ENCODE measurements at places on chromosomes 1 and 21.
A peak's percentile ranks its signal among the peaks of the same experiment; 100 is the strongest.

DNA sequence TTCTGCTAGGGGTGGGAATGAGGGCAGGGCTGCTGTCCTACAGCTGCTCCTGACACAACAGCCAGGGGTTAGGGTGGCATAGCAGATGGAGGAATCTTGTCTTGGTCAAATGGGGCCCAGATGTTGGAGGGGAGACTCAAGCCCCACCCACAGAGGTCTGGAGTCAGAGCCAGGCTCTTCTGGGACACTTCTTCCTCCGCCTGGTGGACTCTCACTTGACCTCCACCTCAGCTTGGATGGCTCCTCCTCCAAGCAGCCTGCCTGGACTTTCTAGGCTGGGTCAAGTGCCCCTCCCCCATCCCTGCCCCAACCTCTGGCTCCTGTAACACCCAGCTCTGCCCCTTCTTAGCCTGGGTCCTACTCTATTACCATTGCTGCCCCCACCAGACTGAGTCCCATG is 35.5 kb downstream of the EPHA2 start:
- no peak for DNase-seq

- DNase-seq = no peak
These were observed 113.7 kb upstream of the PLXNA2 start for GRCh38 chr1:208357644-208358507.

DNA sequence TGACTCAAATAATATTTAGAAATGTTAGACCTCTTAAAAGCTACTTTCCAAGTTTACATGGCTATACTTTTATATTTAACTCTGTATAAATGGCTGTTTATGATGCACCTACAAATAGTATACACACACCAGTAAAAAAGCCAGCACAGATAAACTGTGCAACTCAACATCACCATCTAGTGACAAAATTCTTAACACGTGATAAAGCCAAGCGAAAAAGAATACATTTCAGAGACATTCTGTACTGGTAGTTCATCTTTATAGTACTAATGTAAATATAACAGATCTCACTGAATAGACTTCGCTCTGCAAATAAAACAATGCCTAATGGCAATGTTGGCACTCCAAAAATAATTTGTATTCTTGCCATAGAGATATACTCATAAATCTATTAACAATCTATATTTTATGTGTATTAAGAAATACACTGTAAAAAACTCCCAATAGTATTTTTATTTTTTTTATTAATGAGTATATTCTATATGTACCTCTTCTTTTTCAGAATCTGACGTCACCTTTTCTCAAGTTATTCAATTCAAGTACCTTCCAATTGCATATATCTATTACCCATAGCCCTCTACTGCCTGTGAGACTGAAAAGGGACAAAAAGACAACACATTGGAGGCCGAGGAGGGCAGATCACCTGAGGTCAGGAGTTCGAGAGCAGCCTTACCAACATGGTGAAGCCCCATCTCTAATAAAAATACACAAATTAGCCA is 100.2 kb downstream of the DPYD start:
- DNase-seq = peak; percentile 12

- DNase-seq = no peak
These were observed 75.3 kb downstream of the PEX14 start for GRCh38 chr1:10549904-10550664.

DNA sequence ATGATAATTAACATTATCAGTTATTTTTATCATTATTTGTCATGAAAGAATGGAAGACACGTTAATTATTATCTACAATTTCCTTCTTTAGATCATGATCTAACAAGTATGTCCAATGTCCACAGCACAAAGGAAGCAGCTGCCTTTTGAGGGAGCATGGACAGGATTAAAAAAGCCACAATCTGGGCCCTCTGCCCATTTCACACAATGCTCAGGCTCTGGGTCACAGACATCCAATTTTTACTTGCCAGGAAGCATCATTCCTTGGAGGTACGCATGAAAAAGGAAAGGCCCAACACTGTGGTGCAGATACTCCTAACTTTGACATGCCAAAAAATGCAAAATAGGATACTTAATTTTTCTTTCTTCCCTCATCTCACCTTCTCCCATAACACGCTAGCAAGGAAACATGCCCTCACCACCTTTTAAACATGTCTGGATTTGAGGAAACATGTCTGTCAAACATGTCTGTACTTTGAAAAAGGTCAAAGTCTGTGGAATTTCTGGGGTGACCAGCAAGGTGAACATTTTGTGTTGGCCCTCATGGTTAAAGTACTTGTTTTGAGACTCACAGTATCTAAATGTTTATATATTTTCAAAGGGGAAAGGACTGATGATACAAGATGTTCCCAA is 40.0 kb downstream of the GADD45A start:
- peak; percentile 72 for DNase-seq

GRCh38 chr1:6483017-6483760 is 8.3 kb downstream of the PLEKHG5 start:
- DNase-seq = no peak

GRCh38 chr1:1755852-1756251 is 22.4 kb downstream of the NADK start:
- DNase-seq = no peak

- DNase-seq = no peak
These were observed 5.6 kb upstream of the S100A8 start for GRCh38 chr1:153396461-153396860.

- no peak for DNase-seq
These were observed 171.0 kb downstream of the VAV3 start for GRCh38 chr1:107793896-107794453.

DNA sequence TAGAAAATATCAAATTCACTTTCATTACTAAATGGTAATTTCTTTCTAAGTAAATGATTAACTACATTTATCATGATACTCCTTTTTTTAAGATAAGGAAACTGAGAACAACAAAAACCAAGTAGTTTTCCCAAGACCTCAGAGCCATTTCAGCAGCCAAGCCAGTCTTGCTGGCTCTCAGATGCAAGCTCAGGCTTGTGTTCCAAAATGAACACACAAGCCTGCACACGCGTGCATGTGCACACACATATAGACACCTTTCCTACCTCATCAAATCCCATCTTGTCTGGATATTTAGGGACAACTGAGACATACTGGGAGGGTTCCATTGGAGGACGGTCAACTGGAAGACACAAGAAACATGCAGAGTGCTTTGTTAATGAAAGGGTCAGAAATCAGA is 83.0 kb downstream of the COLGALT2 start:
- DNase-seq = no peak

DNA sequence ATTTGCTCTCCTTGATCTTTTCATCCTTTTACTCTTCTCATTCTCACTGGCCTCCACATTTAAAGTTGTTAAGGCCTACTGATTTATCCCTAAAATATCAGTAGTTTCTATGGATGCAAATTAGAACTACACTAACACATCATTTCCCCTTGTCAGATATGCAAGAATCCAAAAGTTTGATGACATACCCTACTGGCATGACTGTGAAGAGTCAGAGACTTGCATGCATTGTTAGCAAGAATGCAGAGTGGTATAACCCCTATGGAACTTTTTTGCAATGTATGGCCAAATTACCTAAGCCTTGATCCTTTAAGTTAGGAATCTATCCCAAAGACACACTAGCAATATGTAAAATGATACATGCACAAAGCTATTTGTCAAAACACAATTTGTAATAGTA is 23.6 kb upstream of the HIVEP3 start:
- DNase-seq = no peak

GRCh38 chr1:221881805-221882581 is 140.1 kb upstream of the DUSP10 start:
- no peak for DNase-seq

- no peak for DNase-seq
These were observed 993.8 kb upstream of the NCAM2 start for GRCh38 chr21:20004367-20004766.

DNA sequence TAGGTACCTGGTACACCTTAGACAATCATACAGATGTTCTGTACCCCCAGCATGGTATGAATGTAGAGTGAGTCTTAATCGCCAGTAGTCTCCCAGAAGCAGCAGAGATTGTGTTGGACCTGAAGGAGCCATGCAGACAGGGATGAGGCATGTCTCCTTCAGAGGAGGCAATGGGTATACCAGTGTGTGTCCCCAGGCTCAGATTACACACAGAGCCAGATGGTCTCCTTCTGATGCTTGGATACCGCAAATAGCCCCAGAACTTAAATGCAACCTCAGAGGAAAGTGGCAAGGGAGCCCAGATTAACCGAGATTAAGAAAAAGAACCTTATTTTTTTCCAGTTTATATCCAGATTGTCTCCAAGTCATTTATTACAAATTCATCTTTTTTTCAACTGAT is 96.8 kb upstream of the C21orf91 start:
- DNase-seq = no peak

- DNase-seq = no peak
These were observed 105.3 kb downstream of the BCAR3 start for GRCh38 chr1:93576346-93576745.

DNA sequence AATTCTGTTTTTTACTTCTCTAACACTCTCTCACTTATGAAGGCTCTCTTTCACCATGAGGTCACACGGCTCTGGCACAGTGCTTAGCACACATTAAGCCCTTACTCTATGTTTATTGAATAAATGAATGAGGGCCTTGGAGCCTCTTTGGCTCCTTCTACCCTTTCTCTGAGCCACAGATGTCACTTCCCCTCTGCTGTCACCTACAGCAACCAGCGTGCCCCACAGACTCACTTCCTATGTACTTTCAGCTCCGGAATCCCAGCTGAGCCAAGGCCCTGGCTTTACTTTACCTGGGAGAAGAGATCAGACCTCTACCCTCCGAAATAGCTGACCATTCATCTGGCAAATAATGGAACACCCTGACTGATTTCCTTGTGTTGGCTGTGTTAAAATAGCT is 53.7 kb upstream of the HMCN1 start:
- no peak for DNase-seq

DNA sequence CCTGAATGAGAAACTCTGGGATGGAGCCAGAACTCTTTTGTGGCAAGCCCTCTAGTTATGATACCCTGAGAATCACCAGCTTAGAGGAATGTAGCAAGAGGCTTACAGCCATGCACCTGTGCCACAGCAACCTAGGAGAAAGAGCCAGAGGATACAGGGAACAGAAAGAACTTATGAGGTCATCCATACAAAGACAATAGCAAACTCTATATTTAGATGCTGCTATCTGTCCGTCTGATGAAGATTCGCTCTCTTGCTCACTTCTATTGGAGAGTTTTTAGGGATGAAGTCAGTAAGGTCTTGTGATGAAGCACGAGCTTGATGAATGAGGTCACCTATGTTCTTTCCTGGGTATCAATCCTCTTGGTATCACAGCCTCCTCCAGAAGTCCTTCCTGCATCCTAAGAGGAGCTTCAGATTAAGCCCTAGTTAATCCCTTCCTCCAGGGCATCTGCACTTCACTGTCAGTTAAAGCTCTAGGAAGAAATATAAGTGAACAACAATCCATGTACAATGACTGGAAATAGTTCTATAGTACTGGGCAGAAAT is 185.6 kb downstream of the DAB1 start:
- DNase-seq = no peak

DNA sequence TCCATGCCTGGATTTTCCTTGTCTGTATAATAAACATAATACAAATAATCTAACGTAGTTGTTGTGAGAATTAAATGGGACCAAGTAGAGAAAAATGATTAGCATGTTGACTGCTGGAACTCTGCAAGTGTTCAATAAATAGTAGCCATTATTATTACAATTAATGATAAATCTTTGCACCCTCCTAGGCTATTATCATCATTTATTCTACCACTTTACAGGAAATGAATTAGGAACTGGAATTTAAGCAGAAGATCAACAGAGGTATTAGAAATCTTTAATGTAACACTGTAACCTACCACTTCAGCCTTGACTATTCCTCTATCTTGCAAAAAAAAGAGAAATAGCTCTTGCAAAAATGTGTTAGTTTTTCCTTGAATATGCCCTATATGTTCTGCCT is 61.9 kb upstream of the TTC39A start:
- no peak for DNase-seq

DNA sequence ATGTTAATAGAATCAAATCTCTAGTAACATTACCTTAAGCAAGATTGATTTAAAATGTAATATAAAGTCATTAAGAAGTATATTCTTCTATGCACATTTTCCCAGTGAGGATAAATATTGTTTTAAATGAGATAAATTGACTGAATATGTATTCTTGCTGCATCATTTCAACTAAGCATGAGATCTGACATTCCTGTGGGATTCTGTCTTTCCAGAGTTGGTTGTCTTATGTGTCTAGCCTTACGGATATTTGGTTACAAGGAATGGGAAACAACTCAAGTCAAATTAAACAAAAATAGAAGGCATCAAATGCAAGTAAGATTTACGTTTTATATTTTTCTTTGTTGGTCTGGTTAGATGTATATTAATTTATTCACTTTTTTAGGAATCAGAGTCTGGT is 287.5 kb downstream of the PTGER3 start:
- DNase-seq = no peak

- DNase-seq = no peak
These were observed 43.7 kb downstream of the GTF2B start for GRCh38 chr1:88847643-88848042.

DNA sequence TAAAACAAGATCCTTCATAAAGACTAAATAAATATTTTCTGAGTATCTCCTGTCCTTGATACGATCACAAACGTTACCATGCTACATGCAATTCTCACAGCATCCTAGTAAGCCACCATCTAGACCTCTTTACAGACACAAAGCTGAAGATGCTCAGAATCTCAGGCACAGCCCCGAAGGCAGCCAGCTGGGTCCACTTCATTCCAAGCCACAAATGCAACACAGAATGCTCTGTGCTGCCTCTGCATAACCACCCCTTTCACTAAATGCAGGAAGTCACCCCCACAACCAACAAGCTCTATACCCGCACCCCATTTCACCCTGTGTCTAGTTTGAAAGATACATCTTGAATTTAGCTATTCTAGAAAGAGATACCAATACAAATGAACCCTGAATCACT is 12.9 kb downstream of the RCAN1 start:
- DNase-seq = no peak

GRCh38 chr1:195005338-195005737 is 1602.9 kb downstream of the KCNT2 start:
- no peak for DNase-seq

DNA sequence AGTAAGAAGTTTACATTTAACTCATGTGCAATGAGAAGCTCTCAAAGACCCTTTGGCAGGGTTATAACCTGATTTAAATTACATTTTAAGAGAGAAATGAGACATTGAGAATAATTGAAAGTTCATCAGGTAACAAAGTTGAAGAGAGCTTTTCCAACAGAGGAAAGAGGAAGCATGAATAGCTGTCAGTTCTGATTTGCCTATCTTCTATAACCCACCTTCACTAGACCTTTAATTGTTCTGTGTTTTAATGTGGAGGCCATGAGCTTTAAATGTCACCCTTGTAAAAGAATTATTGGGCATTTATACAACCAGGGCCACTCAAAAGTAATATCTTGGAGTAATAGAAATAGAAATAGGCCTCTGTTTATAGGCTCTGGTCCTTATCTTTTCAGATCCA is 9.3 kb upstream of the FCRL1 start:
- no peak for DNase-seq

- no peak for DNase-seq
These were observed 1.7 kb upstream of the CHI3L2 start for GRCh38 chr1:111225717-111226400.

DNA sequence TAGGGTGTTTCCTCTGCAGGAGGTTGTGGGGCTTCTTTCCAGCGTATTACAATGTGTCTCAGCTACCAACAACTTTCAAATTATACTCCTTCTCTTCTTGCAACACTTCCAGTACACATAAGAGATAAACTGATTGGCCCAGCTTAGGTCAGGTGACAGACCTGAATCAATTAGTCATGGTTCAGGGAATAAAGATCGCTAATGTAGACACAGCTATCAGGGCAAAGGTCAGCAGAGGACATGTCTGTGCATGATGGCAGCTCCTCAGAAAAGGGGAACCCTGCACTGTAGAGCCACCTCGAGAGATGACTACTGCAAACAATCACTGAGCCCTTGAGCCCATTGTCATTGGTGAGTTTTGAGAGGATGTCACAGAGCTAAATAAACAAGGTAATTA is 36.8 kb upstream of the PKN2 start:
- no peak for DNase-seq

All from prostate gland (tissue), 2 donors.